Testis (tissue), 5 donors: ENCODE measurements at places on chromosomes 4 and X. TPM values are rescaled to one million over a fixed set of nuclear protein-coding genes. Genes with fewer than 3 reads are reported as not detected.

DNA sequence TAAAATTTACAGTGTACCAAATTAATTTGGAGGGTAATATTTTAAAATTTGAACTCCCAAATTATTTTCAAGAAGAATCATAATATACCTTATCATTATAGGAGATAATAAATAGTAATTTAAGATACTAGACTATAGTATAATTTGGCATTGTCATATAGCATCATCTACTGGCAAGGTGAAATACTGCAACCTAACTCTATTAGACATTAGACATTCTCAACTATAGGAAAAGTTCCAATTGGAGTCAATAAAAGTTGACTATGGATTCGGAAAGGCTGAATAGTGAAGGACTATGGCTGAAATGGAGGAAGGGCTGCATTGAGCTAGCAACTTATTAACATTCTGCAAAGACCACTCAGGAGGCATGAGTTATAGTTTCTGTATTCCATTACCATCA, 113.0 kb downstream of the PRDM5 start:
- no peaks in the 10 kb centered on the region for H3K4me1 ChIP-seq
- no peak overlapping the region for H3K27ac ChIP-seq
- no peaks in the 10 kb centered on the region for H3K36me3 ChIP-seq
- no peak for DNase-seq
- H3K4me3 ChIP-seq = no peak overlapping the region

- H3K4me1 ChIP-seq = peaks cover 4% of the 10 kb centered on the region
- no peaks in the 10 kb centered on the region for H3K27me3 ChIP-seq
- H3K4me3 ChIP-seq = no peak overlapping the region
- DNase-seq = no peak
- no peak overlapping the region for H3K27ac ChIP-seq
Observed at GRCh38 chr4:16237715-16238114, 11.4 kb upstream of the TAPT1 start.

GRCh38 chr4:98571161-98571786, 87.1 kb downstream of the TSPAN5 start:
- H3K4me1 ChIP-seq = peaks cover 20% of the 10 kb centered on the region
- H3K4me3 ChIP-seq = no peak overlapping the region
- no peak for DNase-seq
- no peaks in the 10 kb centered on the region for H3K27me3 ChIP-seq
- H3K36me3 ChIP-seq = no peaks in the 10 kb centered on the region

GRCh38 chr4:78737035-78737434, 39.1 kb upstream of the BMP2K start:
- no peak for DNase-seq
- H3K27me3 ChIP-seq = no peaks in the 10 kb centered on the region
- H3K36me3 ChIP-seq = no peaks in the 10 kb centered on the region
- no peak overlapping the region for H3K4me3 ChIP-seq

The BMX gene
- total RNA-seq = 0.12 TPM

The BTK gene
- 3.6 TPM for total RNA-seq

The TACR3 gene
- total RNA-seq = 0.19 TPM

- peak; percentile 70 for DNase-seq
- H3K4me1 ChIP-seq = no peaks in the 10 kb centered on the region
- H3K4me3 ChIP-seq = no peak overlapping the region
- H3K36me3 ChIP-seq = no peaks in the 10 kb centered on the region
Observed at GRCh38 chr4:16582526-16582925, 315.9 kb downstream of the LDB2 start.

GRCh38 chr4:174318829-174319764, 35.4 kb downstream of the CEP44 start:
- no peak overlapping the region for H3K4me3 ChIP-seq
- H3K27me3 ChIP-seq = no peaks in the 10 kb centered on the region
- H3K4me1 ChIP-seq = no peaks in the 10 kb centered on the region
- DNase-seq = no peak
- no peaks in the 10 kb centered on the region for H3K36me3 ChIP-seq

DNA sequence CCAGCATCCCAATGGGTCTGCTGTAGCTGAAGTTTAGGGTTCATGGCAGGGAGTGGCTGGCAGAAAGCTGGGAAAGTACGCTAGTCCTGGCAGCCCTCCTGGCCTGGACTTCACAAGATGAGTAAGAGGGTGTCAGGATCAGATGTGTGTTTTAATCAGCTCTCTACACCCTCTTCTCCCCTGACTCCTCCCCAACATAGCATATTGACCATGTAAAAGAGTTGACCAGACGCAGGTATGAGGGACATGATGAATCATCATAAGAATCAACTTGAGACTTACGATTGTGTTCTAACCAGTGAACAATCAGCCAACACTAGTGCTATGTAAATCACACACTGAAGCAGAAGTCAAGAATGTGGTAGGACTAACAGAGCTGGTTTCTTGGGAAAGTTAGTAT, 5.3 kb downstream of the SOWAHB start:
- peaks cover 6% of the 10 kb centered on the region for H3K4me1 ChIP-seq
- no peak overlapping the region for H3K27ac ChIP-seq
- no peaks in the 10 kb centered on the region for H3K27me3 ChIP-seq
- DNase-seq = no peak
- H3K36me3 ChIP-seq = no peaks in the 10 kb centered on the region

DNA sequence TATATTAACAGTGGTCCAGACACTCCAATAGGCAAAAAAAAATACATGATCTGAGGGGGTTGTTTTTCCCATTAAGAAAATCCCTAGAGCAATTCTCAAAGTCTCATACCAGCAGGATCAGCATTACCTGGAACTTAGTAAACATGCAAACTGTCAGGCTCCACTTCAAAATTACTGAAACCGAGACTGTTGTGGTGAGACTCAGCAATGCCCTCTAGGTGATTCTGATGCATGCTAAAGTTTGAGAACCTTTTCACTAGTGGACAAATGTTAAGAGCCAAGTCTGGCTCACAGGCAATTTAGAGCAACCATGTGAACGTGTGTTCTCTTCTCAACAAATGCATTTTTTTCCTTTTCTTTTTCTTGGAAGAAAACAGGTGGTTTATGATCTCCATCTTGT, 30.2 kb downstream of the NEK1 start:
- no peaks in the 10 kb centered on the region for H3K36me3 ChIP-seq
- no peaks in the 10 kb centered on the region for H3K4me1 ChIP-seq
- no peak overlapping the region for H3K27ac ChIP-seq
- DNase-seq = no peak
- no peak overlapping the region for H3K4me3 ChIP-seq
- H3K27me3 ChIP-seq = no peaks in the 10 kb centered on the region

- no peaks in the 10 kb centered on the region for H3K27me3 ChIP-seq
- no peak overlapping the region for H3K27ac ChIP-seq
- no peaks in the 10 kb centered on the region for H3K4me1 ChIP-seq
- H3K36me3 ChIP-seq = no peaks in the 10 kb centered on the region
Observed at GRCh38 chrX:9865804-9866472, 79.7 kb downstream of the SHROOM2 start.

DNA sequence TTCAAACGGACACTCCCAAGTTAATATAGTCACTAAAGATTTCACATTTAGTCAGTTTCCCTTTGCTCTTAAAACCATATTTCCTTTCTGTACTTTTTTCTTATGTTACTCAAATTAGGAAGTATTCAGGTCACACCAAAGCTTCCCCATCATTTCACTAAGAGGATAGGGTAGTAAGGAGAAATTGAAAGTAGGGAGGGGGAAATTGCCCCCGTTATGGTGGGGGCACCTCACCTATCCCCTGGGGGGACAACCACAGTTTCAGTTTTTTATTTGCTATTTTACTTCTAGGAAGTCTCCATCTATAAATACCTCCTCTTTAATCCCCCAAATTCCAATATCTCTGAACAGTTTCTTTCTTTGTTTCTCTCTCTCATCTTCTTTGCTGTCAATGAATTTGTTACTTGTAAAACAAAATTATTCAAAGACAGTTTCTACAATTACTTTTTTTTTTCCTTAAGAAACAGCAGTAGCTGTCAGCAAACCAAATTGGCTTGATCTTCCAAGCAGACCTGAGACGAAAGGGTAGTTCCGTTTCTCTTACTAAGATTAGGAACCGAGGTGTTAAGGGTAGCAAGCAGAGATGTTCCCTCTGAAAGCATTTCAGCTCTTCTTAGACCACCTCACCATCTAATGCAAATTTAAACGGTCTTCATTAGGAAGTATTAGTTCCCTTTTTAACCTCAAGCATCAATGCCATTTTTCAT, 160.2 kb upstream of the KLF3 start:
- no peaks in the 10 kb centered on the region for H3K36me3 ChIP-seq
- no peaks in the 10 kb centered on the region for H3K4me1 ChIP-seq
- no peak overlapping the region for H3K4me3 ChIP-seq
- no peak for DNase-seq
- H3K27me3 ChIP-seq = no peaks in the 10 kb centered on the region

- no peak overlapping the region for H3K27ac ChIP-seq
- H3K4me3 ChIP-seq = no peak overlapping the region
Observed at GRCh38 chr4:151266497-151266896, 10.5 kb upstream of the PRSS48 start.

The SLIT2 gene
- 5.5 TPM for total RNA-seq

The SLC10A3 gene
- 26.5 TPM for total RNA-seq

The HAND2 gene
- total RNA-seq = 9.4 TPM

The TMEM31 gene
- 110 TPM for total RNA-seq

- peak; percentile 25 for DNase-seq
- H3K4me3 ChIP-seq = no peak overlapping the region
- H3K27me3 ChIP-seq = no peaks in the 10 kb centered on the region
- no peaks in the 10 kb centered on the region for H3K36me3 ChIP-seq
- H3K27ac ChIP-seq = peak overlapping the region; percentile 86
Observed at GRCh38 chrX:49309401-49309981, 6.0 kb downstream of the GAGE10 start.

The GC gene
- not detected for total RNA-seq

The ETNPPL gene
- total RNA-seq = 1.1 TPM

The SMIM20 gene
- 38.3 TPM for total RNA-seq

- H3K36me3 ChIP-seq = no peaks in the 10 kb centered on the region
- no peak overlapping the region for H3K27ac ChIP-seq
- H3K4me1 ChIP-seq = no peaks in the 10 kb centered on the region
- no peaks in the 10 kb centered on the region for H3K27me3 ChIP-seq
- DNase-seq = no peak
Observed at GRCh38 chr4:176601124-176601523, 191.6 kb downstream of the VEGFC start.
